Fibroblast of villous mesenchyme (primary cell): ENCODE measurements at places on chromosomes 5 and 9.

- peak; percentile 29 for DNase-seq
These were observed 98.6 kb downstream of the OSTF1 start for GRCh38 chr9:75186767-75187380.

DNA sequence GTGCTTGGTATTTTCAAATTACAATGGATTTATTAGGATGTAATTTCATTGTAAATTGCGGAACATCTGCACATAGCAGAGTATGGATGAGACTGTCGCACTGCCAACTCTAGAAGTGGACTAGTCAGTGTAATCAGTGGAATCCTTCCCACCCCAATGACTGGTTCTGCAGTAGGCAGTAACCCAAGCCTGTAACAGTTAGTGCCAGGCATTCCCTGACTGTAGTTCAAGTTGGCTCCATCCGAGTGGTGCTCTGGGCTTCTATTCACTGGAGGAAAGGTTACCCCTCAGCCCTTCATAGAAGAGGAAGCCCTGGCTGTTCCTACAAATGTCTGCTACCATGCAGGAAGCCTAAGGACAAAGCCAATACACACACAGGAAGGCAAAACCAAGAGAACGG lies 23.2 kb downstream of the AK3 start:
- DNase-seq, result no peak

GRCh38 chr5:14316471-14316870 lies 173.3 kb downstream of the TRIO start:
- peak; percentile 78 for DNase-seq

- DNase-seq, result no peak
These were observed 50.7 kb upstream of the FREM1 start for GRCh38 chr9:14960881-14961280.

DNA sequence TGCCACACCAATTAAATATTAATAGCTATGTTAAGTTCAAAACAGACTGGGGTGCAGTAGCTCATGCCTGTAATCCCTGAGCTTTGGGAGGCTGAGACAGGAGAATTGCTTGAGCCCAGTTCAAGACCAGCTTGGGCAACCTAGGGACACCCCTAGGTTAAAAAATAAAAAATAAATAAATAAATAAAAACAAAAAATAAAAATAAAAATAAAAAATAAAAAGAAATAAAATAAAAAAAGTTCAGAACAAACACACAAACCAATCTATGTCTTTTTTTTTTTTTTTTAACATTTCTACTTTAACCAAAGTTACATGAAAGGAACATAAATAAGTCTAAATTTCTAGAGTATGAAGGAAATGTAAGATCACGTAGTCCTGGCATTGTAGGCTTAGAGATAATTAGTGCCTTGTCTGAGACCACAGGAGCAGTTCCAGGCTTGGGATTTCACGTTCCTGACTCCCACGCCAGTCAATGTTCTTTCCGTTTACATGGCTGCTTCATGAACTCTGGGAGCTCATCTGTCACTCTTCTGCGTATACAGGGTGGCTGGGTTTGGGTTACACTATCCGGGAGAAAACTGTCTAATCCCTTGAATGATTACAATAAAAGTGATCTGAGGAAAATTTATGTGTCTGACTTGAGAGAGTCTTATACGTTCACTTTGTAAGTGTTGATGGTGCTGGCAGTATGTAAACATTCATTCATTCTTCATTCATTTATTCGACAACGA lies 85.2 kb downstream of the KIAA1958 start:
- no peak for DNase-seq

DNA sequence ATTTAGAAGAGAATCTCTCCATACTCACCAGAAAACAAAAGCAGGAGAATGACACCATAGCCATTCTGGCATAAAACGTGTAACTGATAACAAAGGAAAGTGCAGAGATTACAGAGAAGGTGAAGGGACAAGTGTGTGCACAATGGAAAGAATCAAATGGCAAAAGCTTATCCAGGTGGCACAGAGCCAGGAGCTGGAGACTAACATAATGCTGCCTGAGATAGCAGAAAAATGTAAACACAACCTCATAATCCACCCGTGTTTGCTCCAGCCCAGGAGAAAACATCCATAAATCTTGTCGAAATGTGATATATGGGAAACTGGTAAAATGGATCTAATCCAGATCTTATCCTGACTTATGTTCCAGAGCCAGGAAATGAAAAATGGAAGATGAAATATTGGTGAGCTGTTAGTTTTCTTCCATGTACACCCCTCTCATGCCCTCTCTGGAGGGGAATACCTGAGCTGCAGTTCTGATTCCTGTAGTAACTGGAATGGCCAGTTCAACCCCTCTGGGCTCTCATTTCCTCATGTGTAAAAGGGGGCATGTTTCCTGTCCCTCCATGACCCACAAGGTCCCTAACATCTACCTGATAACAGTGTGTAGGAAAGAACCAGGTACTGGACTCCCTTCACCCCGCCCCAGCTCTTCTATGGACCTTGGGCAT lies 212.3 kb upstream of the DAPK1 start:
- peak; percentile 62 for DNase-seq

DNA sequence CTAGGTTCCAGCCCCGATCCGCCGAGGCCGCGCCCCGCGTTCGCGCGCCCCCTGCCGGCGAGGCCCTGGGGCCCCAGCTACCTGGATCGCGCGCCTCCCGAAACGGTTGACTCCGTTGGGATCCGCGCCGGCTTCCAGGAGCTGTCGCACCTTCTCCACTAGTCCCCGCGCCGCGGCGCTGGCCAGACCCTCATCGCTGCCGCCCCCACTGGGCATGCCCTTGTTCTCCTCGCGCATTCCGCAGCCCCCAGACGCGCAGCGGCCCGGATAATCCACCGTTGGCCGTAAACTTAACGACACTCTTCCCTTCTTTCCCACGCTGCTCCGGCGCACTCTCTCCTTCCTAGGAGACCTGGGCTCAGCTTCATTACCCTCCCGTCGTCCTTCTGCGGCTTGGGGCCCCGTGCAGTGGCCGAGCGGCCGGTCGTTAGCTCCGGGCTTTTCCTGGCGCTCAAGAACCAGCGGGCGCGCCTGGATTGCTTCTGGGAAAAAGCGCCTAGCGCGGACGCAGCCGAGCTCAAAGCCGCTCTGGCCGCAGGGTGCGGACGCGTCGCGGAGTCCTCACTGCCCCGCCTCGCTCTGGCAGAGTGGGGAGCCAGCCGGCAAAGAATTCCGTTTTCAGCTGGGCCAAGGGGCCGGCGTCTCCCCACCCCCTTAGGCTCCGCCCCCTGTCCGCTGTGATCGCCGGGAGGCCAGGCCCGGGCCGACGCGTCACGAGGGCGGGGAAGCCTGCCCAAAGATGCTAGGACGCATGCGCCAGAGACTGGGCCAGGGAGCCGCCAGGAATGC lies at the start of gene CDKN2B:
Gene CDKN2B, minus strand, starts transcription at position 589 of the 789 bp plus-strand sequence. Its CDS starts 352 bp downstream, at position 237.
- DNase-seq, result peak; percentile 97

- DNase-seq, result no peak
These were observed 47.2 kb downstream of the GLDC start for GRCh38 chr9:6598249-6598725.

DNA sequence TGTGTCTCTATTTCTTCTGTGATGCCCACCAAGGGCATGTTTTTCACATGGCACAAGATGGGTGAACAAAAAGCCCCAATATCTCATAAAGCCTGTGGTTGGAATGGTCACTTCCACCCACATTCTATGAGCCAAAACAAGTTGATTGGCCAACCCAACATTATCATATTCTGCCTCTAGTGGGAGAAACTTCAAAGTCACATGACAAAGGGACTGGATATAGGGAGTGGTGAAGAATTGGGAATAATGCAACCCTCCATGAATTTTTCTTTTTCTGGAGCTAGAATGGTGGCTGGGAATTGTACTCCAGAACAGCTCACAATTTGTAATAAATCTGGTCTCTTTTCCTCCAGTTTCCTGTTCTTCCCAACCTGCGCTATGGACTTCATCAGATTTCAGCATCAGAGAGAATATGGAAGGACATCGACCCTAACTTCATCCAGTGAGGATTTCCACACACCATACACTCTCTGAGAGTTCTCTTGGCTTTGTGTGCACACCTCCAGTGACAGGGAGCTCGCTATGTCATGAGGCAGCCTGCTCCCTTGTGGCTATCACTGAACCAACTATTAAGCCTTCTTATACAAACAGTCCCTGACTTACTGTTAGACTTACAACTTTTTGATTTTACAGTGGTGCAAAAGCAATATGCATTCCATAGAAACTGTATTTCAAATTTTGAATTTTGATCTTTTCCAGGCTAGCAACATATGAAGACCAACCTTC lies 12.0 kb upstream of the B4GALT1 start:
- peak; percentile 15 for DNase-seq

GRCh38 chr5:57067597-57067924 lies 106.3 kb upstream of the GPBP1 start:
- DNase-seq, result peak; percentile 88

DNA sequence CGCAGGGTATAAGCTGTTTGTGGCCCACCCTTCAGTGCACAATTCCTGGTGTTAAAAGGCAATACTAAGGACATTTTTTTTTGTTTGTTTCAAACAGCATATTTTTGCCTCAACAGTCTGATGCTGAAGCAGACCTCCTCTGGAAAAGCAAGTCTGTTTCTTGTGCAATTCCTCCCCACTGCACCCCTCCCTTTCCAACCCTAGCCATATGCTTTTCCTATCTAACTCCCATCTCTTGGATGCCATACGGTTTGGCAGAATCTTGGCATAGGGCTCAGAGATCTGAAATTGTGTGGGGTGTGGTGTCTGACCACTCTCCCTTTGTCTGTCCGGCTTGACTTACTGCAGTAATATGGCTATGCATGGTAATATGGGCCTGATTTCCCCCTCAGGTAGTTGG lies 161.6 kb downstream of the TMEM38B start:
- DNase-seq, result no peak

GRCh38 chr9:126750941-126751725 lies 53.7 kb upstream of the ZBTB43 start:
- DNase-seq, result no peak

GRCh38 chr9:89442501-89442978 lies 55.4 kb downstream of the SEMA4D start:
- DNase-seq, result no peak

DNA sequence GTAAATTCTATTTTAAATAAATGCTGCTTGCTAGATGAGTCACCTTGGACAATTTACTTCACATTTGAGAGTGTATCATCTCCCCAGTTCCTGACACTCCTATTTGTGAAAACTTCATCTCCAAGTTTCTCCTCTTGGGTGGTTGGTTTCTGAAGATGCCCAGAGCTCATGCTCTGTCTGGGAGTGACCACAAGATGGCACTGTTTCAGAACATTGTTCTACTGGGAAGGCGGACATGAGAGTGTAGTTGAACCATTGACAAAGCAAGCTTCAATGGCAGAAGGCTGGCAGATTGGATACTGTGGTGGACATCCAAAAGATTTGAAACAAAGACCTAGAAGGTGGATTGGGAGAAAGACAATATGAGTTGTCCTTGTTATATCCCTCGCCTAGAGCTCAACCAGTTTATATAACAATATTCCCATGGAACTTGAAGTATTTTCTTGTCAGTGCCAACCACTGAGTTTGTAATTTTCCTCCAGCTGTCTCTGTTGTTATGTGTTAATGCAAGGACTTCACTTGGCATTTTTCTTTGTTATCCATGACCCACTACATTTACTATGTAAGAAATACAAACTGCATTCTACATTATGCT lies 234.3 kb upstream of the ANKH start:
- DNase-seq, result peak; percentile 59
